ENCODE measurements at places on chromosomes 7 and 10.
A peak's percentile ranks its signal among the peaks of the same experiment; 100 is the strongest.

- DNase-seq: peak; percentile 99
These were observed 4.1 kb upstream of the PLAU start for GRCh38 chr10:73906524-73907447.

- DNase-seq: peak; percentile 59
These were observed 11.2 kb downstream of the SLC13A4 start for GRCh38 chr7:135716677-135717238.

- DNase-seq: no peak
These were observed 355.1 kb upstream of the MKI67 start for GRCh38 chr10:128481152-128481840.

GRCh38 chr10:81918766-81919165 is 43.8 kb downstream of the NRG3 start:
- no peak for DNase-seq

DNA sequence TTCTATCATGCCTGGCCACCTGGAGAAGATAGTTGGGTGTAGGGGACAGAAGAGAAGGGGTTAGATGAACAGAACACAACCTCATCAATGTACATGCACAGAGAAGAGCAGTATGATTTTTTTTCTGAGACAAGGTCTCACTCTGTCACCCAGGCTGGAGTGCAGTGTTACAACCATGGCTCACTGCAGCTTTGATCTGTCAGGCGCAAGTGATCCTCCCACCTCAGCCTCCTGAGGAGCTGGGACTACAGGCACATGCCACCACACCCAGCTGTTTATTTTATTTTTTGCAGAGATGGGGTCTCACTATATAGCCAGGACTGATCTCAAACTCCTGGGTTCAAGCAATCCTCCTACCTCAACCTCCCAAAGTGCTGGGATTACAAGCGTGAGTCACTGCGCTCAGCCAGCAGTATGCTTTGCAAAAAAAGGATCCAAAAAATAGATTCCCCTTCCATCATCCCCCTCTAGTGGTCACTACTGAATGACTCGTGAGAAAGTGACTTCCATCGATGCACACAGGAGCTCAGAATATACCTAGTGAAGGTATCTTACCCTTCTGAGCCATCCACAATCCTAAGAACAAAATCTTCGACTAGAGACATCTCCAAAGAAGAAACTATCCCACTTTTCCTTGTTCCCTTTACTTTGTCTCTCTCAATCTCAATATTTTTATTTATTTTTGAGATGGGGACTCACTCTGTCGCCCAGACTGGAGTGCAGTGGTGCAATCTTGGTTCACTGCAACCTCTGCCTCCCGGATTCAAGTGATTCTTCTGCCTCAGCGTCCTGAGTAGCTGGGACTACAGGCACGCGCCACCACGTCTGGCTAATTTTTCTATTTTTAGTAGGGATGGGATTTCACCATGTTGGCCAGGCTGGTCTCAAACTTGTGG is 21.0 kb downstream of the ZCWPW1 start:
- peak; percentile 75 for DNase-seq

DNA sequence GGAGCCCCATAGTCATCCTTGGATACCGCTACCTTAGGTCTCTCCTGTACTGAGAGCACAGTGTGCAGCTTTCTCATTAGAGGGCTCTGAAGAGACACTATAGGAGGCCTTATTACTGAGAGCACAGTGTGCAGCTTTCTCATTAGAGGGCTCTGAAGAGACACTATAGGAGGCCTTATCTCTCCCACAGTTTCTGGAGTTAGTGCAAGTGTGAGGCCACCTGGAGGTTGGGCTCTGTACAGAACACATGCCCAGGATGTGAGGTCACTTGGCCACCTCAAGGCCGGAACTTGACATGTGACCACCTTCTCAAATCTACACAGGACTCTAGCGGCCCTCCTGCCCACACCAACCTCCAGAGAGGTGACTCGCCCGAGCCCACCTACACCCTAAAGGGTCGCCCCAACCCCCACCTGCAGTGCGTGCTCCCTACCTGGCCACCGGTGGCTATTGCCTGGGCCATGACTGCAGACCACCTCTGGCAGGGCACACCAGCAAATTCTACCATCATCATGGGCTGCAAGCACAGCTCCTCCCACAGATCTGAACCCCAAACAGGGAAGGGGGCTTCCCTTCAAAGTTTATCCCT is 24.6 kb downstream of the FRMPD2 start:
- DNase-seq: no peak

DNA sequence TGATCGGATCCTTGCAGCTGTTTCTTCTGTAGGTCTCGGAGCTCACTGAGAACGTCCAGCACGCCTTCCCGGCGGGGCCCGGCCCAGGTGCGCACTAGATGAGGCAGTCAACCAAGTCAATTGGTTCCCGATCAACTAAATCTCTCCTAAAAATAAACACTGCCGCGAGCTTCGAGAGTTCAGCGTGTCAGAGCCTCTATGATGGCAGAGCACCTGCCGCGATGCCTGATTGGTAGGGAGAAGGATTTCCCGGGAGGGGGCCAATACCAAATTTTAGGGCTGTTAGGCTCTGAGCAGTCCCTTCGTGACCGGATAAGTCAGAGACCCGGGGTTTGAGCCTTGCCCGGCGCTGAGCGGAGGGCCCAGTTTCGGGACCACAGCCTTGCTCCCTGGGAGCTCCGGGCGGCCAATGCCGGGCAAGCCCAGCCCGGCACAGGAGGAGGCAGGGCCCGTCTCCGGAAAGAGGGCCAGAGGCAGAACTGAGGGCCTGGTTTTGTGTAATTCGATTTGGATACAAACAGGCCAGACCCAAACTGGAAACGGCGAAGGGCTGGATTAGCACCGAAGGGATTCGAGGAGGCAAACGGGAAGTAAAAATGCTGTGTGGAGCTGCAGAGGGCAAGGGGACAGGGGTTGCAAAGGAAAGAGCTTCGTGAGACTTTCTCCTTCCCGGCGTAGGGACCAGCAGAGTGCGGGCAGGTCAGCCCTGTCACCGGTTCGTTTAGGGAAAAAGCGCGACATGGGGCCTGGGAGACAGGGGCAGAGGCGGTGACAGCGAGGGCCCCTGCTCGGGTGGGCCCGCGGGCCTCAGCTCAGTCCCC is 569 bp downstream of the SLC26A5 start:
- DNase-seq: peak; percentile 1
